Left renal pelvis (tissue), 4 donors: ENCODE measurements at places on chromosomes 16 and 17. TPM values are rescaled to one million over a fixed set of nuclear protein-coding genes. Genes with fewer than 3 reads are reported as not detected.

Gene ATP2A3
- polyA plus RNA-seq: 4.3 TPM

DNA sequence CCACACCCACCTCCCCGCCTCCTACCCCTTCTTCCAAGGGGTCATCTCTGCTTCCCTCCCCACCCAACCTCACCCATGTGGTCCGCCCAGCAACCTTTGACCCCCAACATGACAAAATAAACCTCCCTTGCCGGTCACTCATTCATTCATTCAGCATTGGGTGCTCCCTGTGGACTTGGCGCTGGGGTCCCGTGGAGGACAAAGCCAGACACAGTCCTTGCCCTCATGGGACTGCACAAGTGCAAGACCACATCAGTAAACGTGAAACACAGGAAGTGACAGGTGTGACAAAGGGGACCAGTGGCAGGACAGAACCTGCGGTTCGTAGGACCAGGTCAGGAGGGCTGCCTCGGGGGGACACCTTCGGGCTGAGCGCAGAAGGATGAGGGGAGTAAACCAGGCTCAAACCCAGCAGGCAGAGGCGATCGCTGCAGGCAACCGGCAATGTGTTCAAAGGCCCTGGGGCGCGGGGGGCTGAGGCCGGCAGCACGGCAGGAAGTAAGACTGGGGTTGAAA is 185.4 kb downstream of the SEC14L1 start:
- DNase-seq: no peak

Gene TRIM65
- polyA plus RNA-seq: 11.0 TPM

Gene PDK2
- 112 TPM for polyA plus RNA-seq

GRCh38 chr17:60914078-60914477 is 236.4 kb downstream of the BCAS3 start:
- no peak for DNase-seq

Gene FBXL16
- polyA plus RNA-seq: 2.0 TPM

- DNase-seq: no peak
Observed at GRCh38 chr17:38568845-38569510, 36.8 kb downstream of the SRCIN1 start.

Gene KRTAP4-9
- not detected for polyA plus RNA-seq

Gene RAB37
- 5.6 TPM for polyA plus RNA-seq

Gene SERPINF2
- 5.8 TPM for polyA plus RNA-seq

DNA sequence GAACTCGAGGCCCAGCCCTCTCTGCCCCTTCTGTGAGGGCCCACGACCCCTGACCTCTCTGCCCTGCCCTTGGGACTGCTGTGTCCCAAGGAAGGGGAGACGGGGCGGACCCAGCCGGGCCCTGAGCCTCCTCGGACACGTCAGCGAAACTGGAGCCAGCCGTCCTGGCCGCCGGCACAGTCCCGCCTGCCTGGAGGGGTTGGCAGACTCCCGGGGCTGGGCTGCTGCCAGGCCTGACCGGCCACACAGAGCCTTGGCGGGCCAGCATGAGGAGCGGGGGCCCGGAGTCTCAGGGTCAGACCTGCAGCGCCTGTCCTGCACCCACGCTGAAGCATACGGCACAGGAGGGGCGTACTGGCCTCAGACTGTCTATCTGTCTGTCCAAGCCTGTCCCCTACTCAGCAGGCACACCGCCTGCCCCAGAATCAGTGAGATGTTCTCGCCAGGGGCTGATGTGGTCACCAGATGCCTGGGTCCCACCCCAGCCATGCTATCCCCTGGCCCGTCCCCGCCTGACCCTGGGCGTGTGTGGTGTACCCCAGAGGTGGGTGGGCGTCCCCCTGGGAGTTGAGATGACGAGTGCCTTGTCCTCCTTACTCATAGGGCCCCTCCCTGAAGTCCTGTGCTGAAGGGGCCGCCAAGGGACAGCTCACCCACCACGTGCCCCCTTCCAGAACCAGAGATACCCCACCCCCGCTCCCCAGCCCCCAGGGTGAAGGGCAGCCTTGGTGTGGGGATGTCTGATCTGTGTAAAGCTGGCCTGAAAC is 4.7 kb downstream of the VASN start:
- no peak for DNase-seq

DNA sequence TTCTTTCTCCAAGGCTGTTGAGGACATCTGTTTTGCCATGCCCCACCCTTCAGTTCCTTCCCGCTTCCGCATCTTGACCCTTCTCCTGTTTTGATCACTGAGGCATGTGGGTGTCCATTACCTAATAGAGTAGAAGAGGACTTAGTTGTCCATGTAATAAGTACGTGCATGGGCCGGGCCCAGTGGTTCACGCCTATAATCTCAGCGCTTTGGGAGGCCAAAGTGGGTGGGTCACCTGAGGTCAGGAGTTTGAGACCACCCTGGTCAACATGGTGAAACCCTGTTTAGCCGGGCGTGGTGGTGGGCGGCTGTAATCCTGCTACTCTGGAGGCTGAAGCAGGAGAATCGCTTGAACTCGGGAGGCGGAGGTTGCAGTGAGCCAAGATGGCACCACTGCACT is 637.8 kb upstream of the EEF2KMT start:
- no peak for DNase-seq

DNA sequence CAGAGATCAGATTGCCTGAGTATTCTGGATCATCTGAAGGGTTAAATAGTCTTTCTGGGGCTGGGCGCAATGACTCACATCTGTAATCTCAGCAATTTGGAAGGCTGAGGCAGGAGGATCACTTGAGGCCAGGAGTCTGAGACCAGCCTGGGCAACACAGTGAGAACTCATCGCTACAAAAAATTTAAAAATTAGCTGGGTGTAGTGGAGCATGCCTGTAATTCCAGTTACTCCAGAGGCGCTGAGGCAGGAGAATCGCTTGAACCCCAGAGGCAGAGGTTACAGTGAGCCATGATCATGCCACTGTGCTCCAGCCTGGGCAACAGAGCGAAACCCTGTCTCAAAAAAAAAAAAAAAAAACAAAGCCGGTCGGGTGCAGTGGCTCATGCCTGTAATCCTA is 15.7 kb downstream of the MVP start:
- no peak for DNase-seq

DNA sequence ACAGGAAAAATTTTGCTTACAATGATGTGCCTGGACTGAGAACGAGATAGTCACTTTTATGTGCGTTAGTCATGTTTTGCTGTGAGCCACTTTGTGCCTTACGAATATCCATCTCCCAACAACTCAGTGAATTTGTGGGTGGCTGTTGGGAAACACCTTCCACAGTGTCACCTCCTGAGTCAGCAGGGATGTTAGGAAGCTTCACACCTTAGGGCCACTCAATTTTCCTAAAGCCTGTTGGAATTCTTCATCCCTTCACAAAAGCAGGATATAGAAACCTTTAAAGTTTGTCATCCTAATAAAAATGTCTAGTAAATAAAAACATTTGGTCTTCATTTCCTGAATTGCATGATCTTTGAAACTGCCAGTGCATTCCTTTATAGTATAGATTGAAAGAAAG is 4.3 kb upstream of the KRTAP3-1 start:
- DNase-seq: no peak

GRCh38 chr17:56824503-56824902 is 9.2 kb downstream of the C17orf67 start:
- DNase-seq: no peak

GRCh38 chr17:46810837-46811236 is 7.7 kb downstream of the WNT3 start:
- no peak for DNase-seq

- DNase-seq: no peak
Observed at GRCh38 chr16:67571981-67572431, 9.7 kb downstream of the CTCF start.

Gene CNGB1
- not detected for polyA plus RNA-seq

DNA sequence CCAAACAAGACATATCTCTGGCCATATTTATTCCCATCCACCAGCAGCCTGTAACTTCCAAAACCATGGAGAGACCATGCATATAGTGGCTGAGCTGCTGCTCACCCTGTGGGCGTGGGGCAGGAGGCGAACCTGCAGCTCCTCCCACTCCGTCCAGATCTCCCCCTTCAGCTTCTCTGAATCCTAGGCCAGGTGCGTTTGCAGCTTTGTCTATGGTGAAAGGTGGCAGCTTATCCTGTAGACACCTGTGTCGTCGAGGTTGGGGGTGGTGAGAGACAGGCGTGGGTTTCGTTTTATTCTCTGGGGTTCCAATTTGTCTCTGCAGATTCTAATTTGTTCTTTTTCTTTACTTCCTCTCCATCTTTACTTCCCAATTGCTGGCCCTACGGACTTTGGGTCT is 9.7 kb upstream of the ANKS4B start:
- DNase-seq: no peak

Gene KRT24
- not detected for polyA plus RNA-seq

DNA sequence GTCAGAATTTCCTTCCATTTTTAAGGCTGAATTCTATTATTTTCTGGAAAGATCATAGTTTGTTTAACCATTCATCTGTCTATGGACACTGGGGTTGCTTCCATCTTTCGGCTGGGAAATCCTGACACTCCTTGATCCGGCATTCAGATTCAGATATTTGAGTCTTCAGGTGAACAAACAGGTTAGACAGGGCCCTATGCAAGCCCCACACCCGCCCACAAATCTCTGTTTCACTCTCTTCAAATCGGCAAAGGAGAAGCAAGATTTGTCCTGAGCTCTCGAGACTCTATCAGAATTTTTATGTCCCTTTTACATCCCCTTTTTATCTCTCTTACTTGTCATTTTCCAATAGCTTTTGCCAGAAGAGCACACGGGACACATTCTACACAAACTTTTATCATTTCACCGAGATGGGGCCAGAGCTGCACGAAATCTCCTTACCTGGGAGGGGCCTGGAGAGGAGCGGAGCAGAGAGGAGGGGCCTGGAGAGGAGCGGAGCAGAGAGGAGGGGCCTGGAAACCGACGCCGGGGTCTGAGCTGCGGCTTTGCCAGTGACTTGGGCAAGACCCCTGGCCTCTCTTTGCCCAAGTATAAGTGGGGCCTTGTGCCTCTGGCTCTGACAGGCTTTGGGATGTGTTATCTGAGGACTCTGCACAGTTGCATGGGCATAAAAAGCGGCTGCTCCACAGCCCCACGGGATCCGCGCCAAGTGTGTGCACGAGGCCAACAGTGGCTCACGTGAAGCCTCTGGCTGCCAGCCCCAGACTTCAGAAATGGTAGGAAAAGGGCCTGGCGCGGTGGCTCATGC is 54.3 kb upstream of the RBFOX3 start:
- no peak for DNase-seq

GRCh38 chr17:75876190-75876937 is 2.0 kb downstream of the TRIM47 start:
- no peak for DNase-seq

GRCh38 chr17:8019665-8020650 is 17.5 kb downstream of the GUCY2D start:
- DNase-seq: no peak

Gene KRTAP1-1
- not detected for polyA plus RNA-seq

- no peak for DNase-seq
Observed at GRCh38 chr17:77488531-77489238, 347.9 kb downstream of the SEC14L1 start.

GRCh38 chr16:89616623-89617022 is 3.2 kb downstream of the DPEP1 start:
- no peak for DNase-seq

Gene CETP
- polyA plus RNA-seq: 12.0 TPM

GRCh38 chr17:74959826-74960515 is 12.6 kb downstream of the HID1 start:
- DNase-seq: no peak

- DNase-seq: no peak
Observed at GRCh38 chr16:65621640-65622039, 499.8 kb upstream of the CDH11 start.

- no peak for DNase-seq
Observed at GRCh38 chr17:73042809-73043685, 49.4 kb downstream of the SLC39A11 start.

DNA sequence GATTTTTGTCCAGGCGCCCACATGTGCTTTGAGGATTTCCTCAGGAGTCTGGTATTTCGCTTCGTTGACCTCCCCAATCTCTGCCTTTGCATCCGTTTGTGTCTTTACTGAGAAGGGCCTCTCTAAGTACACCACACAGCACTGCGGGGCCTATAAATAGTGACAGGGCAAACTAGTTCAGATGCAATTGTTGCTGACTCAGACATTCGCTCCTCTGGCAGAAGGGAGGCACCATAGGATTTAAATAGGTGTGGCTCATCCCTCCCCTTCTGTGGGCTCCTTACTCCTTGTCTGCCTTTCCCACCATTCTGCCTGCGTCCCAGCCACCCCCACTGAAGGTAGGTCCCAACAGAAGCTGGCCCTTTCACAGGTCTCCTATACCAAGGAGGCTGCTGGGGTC is 192.3 kb downstream of the SHISA9 start:
- no peak for DNase-seq

GRCh38 chr16:2451851-2452320 is 8.0 kb upstream of the TEDC2 start:
- DNase-seq: no peak

DNA sequence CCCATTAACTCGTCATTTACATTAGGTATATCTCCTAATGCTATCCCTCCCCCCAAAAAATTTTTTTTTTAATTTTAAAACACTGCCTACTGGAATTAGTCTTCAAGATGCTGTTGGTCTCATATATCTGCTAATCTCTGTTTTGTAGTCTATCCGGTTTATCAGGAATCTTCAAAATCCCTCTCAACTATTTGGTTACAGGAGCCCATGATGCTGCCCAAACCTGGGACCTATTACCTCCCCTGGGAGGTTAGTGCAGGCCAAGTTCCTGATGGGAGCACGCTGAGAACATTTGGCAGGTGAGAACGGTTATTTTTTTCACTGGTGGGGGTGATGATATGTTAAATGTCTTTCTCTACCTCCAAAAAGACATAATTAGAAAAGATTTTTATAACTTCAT is 6.9 kb downstream of the TEN1 start:
- no peak for DNase-seq

DNA sequence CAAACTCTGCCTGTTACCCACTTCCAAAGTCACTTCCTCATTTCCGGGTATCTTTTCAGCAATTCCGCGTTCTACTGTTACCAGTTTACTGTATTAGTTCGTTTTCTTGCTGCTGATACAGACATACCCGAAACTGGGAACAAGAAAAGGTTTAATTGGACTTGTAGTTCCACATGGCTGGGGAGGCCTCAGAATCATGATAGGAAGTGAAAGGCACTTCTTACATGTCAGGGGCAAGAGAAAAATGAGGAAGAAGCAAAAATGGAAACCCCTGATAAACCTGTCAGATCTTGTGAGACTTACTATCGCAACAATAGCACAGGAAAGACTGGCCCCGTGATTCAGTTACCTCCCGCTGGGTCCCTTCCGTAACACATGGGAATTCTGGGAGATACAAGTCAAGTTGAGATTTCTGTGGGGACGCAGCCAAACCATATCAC is 30.9 kb downstream of the PAFAH1B1 start:
- no peak for DNase-seq

DNA sequence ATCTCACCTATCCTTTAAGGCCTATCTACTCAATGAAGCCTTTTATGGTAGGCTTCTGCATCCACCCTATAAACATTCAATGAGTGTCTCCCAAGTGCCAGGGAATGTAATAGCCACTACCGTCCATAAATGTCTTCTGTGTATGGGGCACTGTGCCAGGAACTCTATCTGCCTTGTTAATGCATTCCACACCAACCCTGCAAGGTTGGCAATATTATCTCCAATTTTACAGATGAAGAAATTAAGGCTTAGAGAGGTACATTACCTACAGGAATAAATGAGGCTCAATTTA is 20.0 kb downstream of the MAP3K14 start:
- no peak for DNase-seq

Gene MEOX1
- 27.1 TPM for polyA plus RNA-seq
